ENCODE measurements at places on chromosomes 7 and 10.
A peak's percentile ranks its signal among the peaks of the same experiment; 100 is the strongest.

GRCh38 chr7:5495581-5496375 is 72.1 kb upstream of the TNRC18 start:
- DNase-seq, result peak; percentile 76

GRCh38 chr10:129964611-129965424 is 744 bp upstream of the EBF3 start:
- no peak for DNase-seq

DNA sequence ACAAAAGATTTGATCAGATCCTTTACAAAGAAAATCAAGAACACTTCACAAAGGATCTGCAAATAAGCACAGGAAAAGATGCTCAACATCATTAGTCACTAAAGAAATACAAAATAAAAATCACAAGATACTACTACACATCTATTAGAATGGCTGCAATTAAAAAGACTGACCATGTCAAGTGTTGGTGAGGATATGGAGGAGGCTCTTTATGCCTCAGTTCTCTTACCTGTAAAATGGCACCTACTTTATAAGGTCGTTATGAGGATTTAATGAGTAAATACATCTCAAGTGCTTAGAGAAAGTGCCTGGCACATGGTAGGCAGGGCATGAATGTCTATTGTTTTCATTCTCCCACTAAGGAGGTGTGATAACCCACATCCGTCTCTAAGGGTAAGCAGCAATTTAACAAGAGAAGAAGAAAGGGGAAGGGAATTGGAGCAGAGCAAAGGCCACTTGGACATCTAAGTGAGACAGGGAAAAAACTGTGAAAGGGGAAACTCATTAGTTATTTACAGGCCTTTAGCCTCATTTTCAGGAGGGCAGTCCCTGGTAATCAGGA is 157.5 kb upstream of the NFE2L3 start:
- no peak for DNase-seq

DNA sequence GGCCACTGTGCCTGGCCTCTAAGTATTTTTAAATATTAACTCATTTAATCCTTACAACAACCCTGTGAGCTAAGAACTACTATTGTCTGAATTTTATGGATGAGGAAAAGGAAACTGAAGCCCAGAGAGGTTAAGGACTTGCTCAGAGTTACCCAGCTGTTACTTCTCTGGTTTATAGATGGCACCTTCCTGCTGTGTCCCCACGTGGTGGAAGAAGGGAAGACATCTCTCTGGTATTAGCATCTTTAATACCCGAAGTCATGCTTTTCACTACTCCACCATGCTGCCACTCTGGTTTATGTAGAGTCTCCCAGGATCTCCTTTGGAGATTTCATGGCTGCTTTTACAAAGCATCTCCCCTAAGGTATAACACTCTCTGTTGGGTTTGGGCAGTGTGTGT is 105.5 kb upstream of the MKLN1 start:
- DNase-seq, result no peak

GRCh38 chr7:100882785-100883526 is 6.6 kb downstream of the UFSP1 start:
- DNase-seq, result no peak

- DNase-seq, result no peak
Observed at GRCh38 chr10:6657196-6657595, 77.1 kb upstream of the PRKCQ start.

GRCh38 chr7:47026780-47027361 is 555.0 kb downstream of the TNS3 start:
- no peak for DNase-seq

DNA sequence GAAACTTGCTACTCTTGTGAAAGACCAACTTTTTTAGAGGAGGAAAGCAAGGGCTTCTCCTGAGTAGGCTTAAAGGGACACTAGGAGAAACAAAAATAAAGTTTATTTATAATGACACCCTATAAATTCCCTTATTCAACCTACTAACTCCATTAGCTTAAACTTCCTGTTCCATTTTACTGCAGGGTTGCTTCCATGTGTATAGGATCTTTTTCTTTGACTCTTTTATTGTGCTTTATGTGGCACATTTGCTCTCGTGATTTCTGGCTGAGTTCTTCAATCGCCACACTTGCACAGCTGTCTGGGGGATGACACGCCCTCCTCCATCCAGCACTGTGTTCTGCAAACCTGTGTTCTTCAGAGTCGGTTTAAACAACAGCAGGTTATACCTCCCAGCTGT is 225.7 kb upstream of the NPVF start:
- no peak for DNase-seq

DNA sequence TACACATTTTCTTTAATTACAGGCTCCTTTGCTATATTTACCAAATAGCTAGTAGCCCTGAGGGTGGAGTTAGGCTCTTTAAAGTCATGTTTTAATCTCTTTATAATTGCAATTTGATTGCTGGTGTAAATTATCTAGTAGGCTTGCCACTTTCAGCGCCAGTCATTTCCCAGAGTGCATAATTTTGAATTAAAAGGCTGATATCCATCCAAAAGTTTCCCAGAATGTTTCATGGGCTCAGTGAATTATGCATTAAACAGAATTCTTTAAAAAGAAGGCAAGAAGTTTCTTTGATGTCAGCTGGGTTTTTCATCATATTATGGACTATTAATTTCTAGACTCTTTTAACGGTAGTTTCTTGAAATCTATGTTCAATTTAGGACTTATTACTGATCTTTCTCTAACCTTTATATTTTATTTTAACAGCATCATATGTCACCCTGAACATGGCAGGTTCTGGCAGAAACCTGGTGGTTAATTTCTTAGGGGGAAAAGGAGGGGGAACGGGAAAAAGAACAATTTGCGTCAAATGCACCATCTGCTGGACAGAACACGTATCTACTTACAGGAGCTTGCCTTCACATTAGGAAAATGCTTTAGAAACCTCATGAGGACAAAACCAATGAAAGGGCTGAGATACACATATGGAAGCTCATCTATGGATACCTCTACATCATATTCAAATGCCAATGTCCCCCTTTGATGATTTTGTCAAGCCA is 171.1 kb downstream of the GRM3 start:
- DNase-seq, result peak; percentile 18

GRCh38 chr10:125060026-125060425 is 100.3 kb downstream of the CTBP2 start:
- DNase-seq, result peak; percentile 2

DNA sequence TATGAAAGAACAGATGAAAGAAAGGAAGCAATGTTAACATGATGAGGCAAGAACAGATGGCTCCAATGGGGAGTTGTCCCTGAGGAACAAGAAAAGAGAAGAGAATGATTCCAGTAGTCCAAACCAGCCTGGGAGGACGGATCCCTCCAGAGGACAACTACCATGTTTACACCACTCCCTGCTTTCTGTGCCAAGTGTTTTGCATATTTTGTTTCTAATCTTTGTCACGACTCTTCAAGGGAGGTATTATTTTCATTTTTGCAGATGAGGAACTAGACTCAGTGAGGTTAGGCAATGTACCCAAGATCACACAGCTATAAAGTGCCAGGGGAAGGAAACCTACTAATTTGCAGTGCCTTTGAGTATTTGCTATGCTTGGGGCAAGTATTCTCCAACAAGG is 116.2 kb downstream of the PARP12 start:
- DNase-seq, result no peak

GRCh38 chr7:37119296-37119860 is 329.3 kb downstream of the ELMO1 start:
- no peak for DNase-seq

DNA sequence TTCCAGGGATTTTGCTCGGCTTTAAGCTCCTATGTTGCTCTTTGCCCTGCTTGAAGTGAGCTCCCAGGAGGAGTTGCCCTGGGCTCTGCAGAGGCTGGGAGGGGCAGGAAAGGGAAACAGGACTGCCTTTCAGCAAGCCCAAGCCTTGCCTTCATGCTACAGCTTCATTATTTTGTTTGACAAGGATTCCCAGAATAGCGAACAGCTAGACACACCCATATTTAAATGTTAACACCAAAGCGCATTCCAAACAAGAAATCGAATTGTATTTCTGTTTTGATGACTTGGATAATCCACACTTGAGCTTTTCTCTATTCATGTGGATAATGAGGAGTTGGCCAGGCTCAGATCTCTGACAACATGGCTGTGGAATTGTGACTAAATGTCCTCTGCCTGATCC is 6.3 kb downstream of the KIAA1217 start:
- no peak for DNase-seq

- DNase-seq, result no peak
Observed at GRCh38 chr10:31030260-31030659, 1.4 kb downstream of the ZNF438 start.

GRCh38 chr10:115092555-115093285 is 445 bp upstream of the ATRNL1 start:
- DNase-seq, result no peak

DNA sequence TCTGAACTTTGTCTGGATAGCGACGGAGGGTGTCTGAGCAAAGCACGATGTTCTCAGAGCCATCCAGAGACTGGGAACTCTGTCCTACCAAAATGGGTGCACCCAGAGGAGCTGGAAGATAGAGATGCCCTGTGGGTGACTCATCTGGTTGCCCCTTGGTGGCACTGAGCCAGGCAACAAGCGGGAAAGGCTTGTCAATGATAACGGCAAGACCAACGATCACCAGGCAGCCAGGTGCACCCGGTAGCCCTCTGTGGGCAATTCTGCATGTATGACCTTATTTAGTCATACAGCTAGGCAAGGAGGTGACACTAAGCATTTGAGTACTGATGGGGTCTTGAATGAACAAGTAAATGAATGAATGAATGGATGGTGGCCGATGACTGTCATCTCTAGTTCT is 2.8 kb upstream of the ELN start:
- DNase-seq, result no peak

GRCh38 chr10:33373263-33373662 is 38.8 kb upstream of the NRP1 start:
- DNase-seq, result no peak

GRCh38 chr10:124576526-124577420 is 115.2 kb downstream of the LHPP start:
- no peak for DNase-seq

DNA sequence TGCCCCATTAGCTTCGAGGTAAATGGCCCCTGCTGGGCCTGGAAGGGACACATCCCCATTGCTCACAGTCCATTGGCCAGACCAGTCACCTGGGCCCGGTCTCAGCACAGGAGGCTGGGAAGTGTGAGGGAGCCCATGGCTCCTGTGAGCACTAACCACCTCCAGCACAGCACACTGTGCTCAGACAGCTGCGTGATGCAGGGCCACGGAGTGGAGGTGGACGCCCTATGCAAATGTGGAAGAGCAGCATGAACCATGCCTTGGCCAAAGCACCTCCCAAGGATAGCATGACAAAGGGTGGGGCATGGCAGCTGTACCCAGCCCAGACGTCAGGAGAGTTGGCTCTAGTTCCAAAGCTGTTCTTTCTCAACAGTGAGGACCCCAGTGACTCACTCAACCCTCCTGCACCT is 120.1 kb upstream of the ZMIZ1 start:
- no peak for DNase-seq

DNA sequence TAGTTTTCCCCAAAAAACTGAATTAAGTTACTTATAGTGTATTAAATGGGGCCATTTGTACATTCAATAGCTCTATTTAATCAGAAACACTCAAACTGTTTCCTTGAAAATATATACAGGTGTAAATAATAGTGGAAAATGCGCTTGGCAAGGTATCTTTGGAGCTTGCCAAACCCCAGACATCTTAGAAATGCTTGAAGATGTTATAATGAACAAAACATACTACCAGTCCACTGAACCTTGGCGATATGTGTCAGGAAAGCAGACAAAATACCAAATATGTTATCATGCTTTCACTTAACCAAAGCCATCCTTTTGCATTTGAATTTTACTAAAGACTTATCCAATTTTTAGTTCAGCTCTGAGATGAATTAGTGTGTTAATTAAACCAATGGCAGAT is 352.7 kb upstream of the SEMA3A start:
- DNase-seq, result no peak

GRCh38 chr10:6314620-6315205 is 112.0 kb downstream of the PFKFB3 start:
- DNase-seq, result no peak

DNA sequence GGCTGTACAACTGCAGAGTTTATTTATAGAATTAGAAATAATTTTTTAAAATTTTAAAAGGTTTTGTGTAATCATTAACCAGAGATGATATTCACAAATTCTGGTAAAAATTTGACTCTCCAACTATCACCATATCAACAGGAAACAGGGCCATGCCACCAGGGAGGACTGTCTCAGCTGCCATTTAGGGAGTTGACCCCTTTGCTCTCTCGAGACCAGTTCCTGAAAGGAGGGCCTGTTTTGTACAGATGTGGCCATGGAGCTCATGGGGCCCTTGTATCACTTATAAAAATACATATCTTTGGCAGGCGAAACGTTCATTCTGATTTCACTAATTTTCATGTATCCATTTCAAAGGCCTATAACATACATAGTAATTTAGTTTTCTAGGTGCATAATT is 20.3 kb downstream of the H2AZ2 start:
- DNase-seq, result no peak

DNA sequence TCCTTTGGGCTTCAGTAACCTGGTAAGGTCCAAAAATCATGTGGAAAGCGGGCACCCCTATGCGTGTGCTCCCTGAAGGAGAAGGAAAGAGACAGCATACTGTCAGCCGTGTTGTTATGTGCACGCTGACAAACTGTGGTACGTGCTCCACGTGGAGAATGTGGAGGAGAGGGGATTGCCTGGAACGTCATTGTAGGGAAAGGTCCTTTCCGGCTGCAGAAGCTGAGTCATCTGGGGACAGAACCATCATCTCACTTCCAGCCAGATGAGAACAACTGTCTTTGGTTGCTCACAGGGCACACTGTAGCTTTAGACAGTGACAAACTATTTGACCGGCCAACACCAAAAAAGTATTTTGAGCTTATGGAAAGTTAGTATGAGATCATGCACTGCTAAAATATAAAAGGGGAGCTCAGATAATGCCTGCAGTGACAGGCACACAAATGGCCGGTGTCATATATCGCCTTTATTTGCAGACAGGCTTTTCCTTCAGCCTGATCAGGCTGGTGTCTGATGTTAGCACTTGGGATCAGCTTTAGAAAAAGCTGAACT is 38.8 kb upstream of the GRB10 start:
- DNase-seq, result no peak

GRCh38 chr7:132650498-132650897 is 74.2 kb upstream of the PLXNA4 start:
- DNase-seq, result no peak

DNA sequence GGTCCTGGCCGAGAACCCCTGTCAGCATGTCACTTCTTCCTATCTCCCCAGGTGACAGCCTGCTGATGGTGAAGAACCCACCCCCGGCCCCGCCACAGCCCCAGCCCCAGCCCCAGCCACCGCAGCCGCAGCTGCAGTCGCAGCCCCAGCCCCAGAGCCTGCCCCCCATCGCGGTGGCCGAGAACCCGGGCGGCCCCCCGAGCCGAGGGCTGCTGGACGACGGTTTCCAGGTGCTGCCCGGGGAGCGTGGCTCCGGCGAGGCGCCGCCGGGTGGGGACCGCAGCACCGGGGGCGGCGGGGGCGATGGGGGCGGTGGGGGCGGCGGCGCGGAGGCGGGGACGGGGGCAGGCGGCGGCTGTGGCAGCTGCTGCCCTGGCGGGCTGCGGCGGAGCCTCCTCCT is 15.7 kb upstream of the ZNF212 start:
- DNase-seq, result no peak

GRCh38 chr7:140557809-140558518 is 78.7 kb upstream of the MKRN1 start:
- DNase-seq, result no peak

- no peak for DNase-seq
Observed at GRCh38 chr10:6543431-6544005, 36.6 kb downstream of the PRKCQ start.

All from NCI-H1694 (cell line).